ENCODE measurements at places on chromosomes 1 and 21.

- DNase-seq, result no peak
These were observed 112.5 kb upstream of the GFI1 start for GRCh38 chr1:92599184-92599583.

- no peak for DNase-seq
These were observed 84.1 kb downstream of the MAB21L3 start for GRCh38 chr1:116195077-116195868.

DNA sequence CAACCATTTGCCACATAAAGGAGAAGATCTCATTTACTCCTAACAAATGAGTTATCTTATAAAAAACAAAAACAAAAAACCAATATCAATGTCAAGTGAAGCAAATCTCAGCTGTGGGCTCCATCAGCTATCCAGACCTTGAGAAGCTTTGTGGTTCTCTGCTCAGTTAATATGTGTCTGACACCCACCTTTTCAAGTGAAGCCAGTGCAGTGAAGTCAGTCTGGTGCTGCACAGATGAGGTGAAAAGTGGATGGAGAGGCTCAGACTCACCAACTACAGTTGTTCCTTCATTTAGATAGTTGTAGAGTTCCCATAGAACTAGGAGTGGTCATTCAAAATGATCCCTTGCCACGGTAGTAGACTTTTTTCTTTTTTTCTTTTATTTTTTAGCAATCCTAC, 106.8 kb downstream of the NTNG1 start:
- DNase-seq, result no peak

GRCh38 chr1:70112838-70113237, 92.5 kb downstream of the LRRC40 start:
- DNase-seq, result no peak

GRCh38 chr1:230825761-230826160, 42.6 kb downstream of the C1orf198 start:
- DNase-seq, result no peak

DNA sequence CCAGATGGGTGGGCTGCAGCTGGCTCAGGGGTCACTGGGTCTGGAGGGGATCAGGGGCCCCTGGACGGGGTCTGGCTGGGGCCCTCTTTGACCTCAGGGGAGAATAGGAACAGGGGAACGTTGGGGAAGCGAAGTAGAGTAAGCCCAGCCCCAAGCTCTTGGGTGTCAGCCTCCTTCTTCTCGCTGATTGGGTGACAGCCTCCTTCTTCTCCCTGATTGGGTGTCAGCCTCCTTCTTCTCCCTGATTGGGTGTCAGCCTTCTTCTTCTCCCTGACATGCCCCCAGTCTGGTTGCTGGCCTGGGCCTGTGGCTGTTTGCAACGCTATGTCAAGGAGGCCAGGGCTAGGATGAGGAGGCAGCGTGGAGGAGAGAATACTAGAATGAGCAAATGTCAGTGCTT, 76.7 kb upstream of the CASZ1 start:
- no peak for DNase-seq

DNA sequence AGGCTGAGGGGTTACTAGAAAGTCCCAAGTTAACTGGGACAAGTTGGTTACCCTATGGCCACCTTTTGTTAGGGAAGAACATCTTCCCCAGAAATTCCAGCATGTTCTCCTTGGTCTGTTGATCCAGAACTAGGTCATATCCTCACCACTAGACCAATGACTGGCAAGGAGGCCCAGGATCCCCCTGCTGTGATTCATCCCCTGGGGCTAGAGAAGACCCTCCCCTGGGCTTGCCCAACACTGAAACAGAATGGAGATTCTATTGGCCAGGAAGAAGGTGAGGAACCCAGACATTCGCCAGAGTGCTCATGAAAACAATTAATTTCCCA, 90.1 kb upstream of the SIM2 start:
- no peak for DNase-seq

DNA sequence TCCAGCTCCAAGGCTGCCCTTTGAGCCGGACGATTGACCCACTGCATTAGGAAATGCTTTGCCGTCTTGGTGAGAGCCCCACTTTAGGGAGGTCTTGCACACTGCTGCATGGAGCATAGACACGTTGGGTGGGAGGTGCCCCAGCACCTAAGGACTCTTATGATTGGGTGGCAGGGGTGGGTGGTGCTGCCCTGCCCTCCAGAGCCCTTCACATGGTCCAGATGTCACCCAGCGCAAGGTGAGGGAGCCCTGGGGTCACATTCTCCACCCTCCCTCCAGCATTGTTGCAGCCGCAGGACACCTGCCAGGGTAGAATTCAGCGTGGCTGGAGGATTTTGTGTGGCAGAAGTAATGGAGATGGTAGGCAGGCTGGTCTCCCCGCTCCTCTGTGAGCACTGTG, 137.4 kb upstream of the COL6A1 start:
- DNase-seq, result no peak

- DNase-seq, result no peak
These were observed 2.0 kb downstream of the PLXNA2 start for GRCh38 chr1:208242146-208242545.

GRCh38 chr1:160376525-160377131, 9.8 kb downstream of the NHLH1 start:
- DNase-seq, result peak; percentile 62

DNA sequence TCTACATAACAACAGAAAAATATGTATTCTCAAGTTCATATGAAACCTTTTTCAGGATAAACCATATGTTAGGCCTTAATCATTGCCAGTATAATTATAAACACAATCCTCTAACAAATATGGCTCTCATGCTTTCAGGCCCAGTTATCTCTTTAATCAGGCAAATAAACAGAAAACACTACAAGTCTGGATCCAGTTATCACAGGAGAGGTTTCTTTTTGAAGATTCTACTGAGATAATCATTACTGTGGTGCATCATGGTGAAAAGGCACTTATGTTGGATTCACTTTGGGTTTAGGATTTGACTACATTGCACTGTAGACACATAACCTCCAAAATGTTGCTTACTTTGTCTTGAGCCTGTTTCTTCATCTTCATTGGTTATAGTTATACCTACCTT, 8.4 kb upstream of the ATP6V1G3 start:
- DNase-seq, result no peak

- DNase-seq, result no peak
These were observed 132.5 kb upstream of the DPT start for GRCh38 chr1:168861421-168862004.

GRCh38 chr1:240771450-240771849, 159.5 kb upstream of the GREM2 start:
- no peak for DNase-seq

DNA sequence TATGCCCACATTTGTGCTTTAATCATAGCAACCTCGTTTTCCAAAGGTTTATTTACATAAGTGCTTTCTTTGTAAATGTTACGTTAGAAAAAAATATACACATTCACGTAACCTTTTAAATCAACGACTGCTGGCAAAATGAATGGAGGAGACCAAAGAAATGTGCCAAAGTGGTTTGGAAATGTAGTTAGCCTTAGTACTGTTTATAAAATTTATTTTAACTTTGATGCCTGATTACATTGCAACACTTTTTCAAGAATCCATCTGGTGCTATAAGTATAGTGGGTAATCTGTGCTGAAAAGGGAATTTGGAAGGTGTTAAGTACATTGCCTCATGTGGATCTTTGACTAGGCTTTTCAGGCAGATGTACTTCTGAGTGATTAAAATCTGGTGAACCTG, 108.9 kb downstream of the IFI44 start:
- no peak for DNase-seq

- no peak for DNase-seq
These were observed 76.6 kb upstream of the ZNF644 start for GRCh38 chr1:91098299-91098906.

GRCh38 chr21:36204980-36205379, 48.4 kb downstream of the DOP1B start:
- DNase-seq, result no peak
